ENCODE measurements at places on chromosomes 2 and 18. TPM values are rescaled to one million over a fixed set of nuclear protein-coding genes. Genes with fewer than 3 reads are reported as not detected.

GRCh38 chr18:61082976-61083630 lies 250.1 kb upstream of the CDH20 start:
- DNase-seq, result no peak
- H3K27me3 ChIP-seq, result no peaks in the 10 kb centered on the region
- H3K4me1 ChIP-seq, result no peaks in the 10 kb centered on the region
- no peaks in the 10 kb centered on the region for H3K36me3 ChIP-seq
- H3K4me3 ChIP-seq, result no peak overlapping the region

DNA sequence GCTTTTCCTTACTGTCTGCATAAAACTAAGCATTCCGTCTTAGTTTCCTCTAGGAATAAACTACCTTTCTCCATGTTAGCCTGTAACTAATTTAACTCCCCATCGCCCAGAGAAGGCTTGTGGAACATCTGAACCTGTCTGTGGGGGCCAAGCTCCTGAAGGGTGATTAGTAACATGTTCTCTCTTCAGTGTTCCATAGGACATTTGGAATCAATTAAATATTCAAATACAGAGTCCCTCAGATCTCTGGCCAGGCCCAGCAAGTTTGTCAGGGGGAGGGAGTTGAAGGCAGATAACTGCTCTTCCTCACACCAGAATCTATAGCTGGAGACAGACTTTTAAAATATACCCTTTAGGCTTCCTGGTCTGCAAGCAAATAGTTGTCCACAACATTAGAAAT lies 8.8 kb downstream of the RDH14 start:
- no peak overlapping the region for H3K4me3 ChIP-seq
- no peak overlapping the region for H3K27ac ChIP-seq
- H3K4me1 ChIP-seq, result peaks cover 65% of the 10 kb centered on the region
- no peaks in the 10 kb centered on the region for H3K27me3 ChIP-seq
- DNase-seq, result no peak

- no peaks in the 10 kb centered on the region for H3K27me3 ChIP-seq
- H3K27ac ChIP-seq, result no peak overlapping the region
- peaks cover 20% of the 10 kb centered on the region for H3K4me1 ChIP-seq
- no peak for DNase-seq
These were observed 111.8 kb upstream of the PPP1CB start for GRCh38 chr2:28639836-28640235.

- no peak for DNase-seq
- no peak overlapping the region for H3K4me3 ChIP-seq
- no peaks in the 10 kb centered on the region for H3K4me1 ChIP-seq
- H3K27me3 ChIP-seq, result no peaks in the 10 kb centered on the region
These were observed 205.1 kb downstream of the MGAT5 start for GRCh38 chr2:134458950-134459349.

DNA sequence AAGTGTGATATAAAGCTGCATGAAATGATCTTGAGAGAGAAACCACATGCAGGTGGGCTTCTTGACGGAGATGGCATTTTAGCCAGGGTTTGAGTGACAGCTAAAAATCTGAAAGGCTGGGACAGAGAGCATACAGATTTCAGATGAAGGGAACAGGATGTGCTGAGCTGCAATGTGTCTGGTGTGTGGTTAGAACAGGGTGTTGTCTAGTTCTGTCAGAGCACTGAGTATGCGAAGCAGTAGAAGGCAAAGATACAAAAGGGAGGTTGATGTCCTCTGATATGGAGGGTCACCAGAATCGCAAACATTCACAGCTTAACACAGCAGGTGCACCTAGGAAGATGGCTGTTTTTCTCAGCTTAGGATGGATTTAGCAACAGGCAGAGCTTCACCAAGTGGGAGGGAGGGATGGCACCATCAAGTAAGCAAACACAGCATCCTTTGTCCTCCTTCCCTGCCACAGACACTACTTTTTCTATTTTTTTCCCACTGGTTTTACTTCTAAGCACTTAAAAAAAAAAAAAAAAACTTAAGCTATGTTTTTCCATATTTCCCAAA lies 182.5 kb downstream of the TMX3 start:
- no peak for DNase-seq
- no peaks in the 10 kb centered on the region for H3K36me3 ChIP-seq
- no peaks in the 10 kb centered on the region for H3K27me3 ChIP-seq
- H3K4me3 ChIP-seq, result no peak overlapping the region
- H3K4me1 ChIP-seq, result no peaks in the 10 kb centered on the region

GRCh38 chr2:133755480-133756300 lies 187.4 kb upstream of the NCKAP5 start:
- H3K27me3 ChIP-seq, result peaks cover 12% of the 10 kb centered on the region
- no peaks in the 10 kb centered on the region for H3K4me1 ChIP-seq
- no peaks in the 10 kb centered on the region for H3K36me3 ChIP-seq
- no peak for DNase-seq
- H3K27ac ChIP-seq, result no peak overlapping the region
- no peak overlapping the region for H3K4me3 ChIP-seq

DNA sequence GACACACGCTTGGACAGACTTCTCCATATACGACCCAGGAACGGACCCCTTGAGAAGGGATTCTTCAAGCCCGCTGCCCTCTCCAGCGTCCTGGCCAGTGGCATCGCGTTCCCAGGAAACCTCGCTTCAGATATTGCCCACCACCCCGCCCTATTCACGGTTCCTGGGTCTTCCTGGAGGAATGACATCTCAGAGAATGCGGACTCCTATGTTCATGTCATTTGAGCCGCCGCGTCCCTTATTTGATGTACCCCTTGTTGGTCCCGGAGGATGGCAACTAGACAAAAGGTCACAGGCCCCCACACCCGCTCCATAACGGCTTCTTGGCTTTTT lies 588 bp upstream of the CCDC93 start:
- no peak for DNase-seq
- H3K4me1 ChIP-seq, result peaks cover 38% of the 10 kb centered on the region
- H3K27me3 ChIP-seq, result no peaks in the 10 kb centered on the region
- H3K36me3 ChIP-seq, result peaks cover 5% of the 10 kb centered on the region
- H3K4me3 ChIP-seq, result peak overlapping the region; percentile 92
- H3K27ac ChIP-seq, result peak overlapping the region; percentile 82

DNA sequence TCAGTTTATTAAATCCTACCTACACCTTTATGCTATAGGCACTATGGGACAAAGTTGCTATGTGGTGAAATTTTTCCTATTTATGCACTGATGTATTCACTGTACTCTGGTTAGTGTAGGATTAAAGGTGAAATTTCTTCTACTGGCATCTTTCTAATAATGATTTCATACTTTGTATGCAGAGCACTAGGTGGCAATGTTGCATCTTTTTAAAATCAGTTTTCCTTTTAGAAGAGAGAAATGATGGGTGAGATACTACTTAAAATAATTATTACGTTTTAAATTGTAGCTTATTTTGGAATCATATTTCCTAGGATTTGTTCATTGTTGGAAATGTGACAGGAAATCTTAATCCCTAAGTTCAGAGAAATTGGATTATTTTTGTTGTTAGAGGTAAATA lies 150.9 kb downstream of the CD8B2 start:
- no peaks in the 10 kb centered on the region for H3K4me1 ChIP-seq
- no peak for DNase-seq
- H3K36me3 ChIP-seq, result no peaks in the 10 kb centered on the region
- H3K27ac ChIP-seq, result no peak overlapping the region
- H3K27me3 ChIP-seq, result peaks cover 11% of the 10 kb centered on the region

- H3K36me3 ChIP-seq, result peaks cover 5% of the 10 kb centered on the region
- H3K27ac ChIP-seq, result no peak overlapping the region
- H3K4me3 ChIP-seq, result no peak overlapping the region
- no peak for DNase-seq
- H3K4me1 ChIP-seq, result peaks cover 39% of the 10 kb centered on the region
These were observed 1.7 kb upstream of the FZD5 start for GRCh38 chr2:207771421-207771820.

GRCh38 chr2:26805241-26805676 lies 19.4 kb downstream of the CENPA start:
- H3K36me3 ChIP-seq, result peaks cover 5% of the 10 kb centered on the region
- no peaks in the 10 kb centered on the region for H3K27me3 ChIP-seq
- peaks cover 16% of the 10 kb centered on the region for H3K4me1 ChIP-seq
- H3K4me3 ChIP-seq, result no peak overlapping the region
- H3K27ac ChIP-seq, result no peak overlapping the region

DNA sequence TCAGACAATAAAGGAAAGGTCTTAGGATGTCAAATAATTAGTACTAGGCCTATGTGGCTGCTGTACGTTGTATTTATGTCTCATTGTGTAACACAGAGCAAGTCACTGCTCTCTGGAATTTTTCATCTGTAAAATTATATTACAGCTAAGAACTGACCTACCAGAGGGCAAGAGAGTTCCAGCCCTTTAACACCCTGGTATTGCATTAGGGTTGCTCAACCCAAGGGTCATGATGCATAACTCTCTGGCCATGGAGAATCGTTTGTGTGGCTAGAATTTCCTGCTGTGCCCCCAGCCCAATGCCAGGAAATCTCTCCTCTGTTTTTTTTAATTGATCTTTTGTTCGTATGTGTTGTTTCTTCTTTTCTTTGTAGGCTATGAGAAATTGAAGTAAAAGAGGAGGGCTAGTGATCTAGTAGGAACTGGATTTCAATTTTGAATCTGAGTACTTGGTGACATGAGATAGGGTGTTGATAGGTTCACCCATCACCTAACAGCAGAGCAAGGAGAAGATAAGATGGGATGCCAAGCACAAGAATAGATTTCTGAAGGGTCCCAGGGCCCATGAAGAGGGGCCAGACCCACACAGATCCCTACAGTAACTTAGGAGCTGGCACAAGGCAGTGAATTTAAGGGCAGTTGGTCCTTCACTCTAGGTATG lies 571.2 kb upstream of the TNP1 start:
- no peaks in the 10 kb centered on the region for H3K27me3 ChIP-seq
- DNase-seq, result no peak

DNA sequence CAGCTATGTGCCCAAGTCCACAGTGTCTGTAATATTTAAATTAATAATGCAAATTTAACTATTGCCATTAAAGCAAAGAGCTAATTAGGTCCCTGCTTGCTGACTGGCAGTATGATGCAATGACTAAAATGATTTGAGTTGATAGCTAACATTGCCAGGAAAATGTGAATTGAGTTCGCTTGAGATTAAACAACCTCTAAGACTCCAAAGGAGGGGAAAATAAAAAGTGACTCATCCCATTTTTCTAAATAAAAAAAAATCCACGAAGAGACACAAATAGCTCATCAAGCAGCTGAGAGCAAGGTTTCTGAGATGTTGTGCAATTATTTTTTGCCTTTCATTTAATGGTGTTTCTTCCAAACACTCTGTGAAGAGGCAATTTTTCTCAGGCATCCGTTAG lies 413.0 kb downstream of the MTX2 start:
- DNase-seq, result no peak
- H3K4me3 ChIP-seq, result no peak overlapping the region
- no peaks in the 10 kb centered on the region for H3K36me3 ChIP-seq
- peaks cover 63% of the 10 kb centered on the region for H3K27me3 ChIP-seq
- no peaks in the 10 kb centered on the region for H3K4me1 ChIP-seq
- H3K27ac ChIP-seq, result no peak overlapping the region

- H3K36me3 ChIP-seq, result no peaks in the 10 kb centered on the region
- H3K4me1 ChIP-seq, result peaks cover 7% of the 10 kb centered on the region
- no peak overlapping the region for H3K4me3 ChIP-seq
- H3K27me3 ChIP-seq, result peaks cover 22% of the 10 kb centered on the region
These were observed 9.6 kb downstream of the EMX1 start for GRCh38 chr2:72926811-72927465.

DNA sequence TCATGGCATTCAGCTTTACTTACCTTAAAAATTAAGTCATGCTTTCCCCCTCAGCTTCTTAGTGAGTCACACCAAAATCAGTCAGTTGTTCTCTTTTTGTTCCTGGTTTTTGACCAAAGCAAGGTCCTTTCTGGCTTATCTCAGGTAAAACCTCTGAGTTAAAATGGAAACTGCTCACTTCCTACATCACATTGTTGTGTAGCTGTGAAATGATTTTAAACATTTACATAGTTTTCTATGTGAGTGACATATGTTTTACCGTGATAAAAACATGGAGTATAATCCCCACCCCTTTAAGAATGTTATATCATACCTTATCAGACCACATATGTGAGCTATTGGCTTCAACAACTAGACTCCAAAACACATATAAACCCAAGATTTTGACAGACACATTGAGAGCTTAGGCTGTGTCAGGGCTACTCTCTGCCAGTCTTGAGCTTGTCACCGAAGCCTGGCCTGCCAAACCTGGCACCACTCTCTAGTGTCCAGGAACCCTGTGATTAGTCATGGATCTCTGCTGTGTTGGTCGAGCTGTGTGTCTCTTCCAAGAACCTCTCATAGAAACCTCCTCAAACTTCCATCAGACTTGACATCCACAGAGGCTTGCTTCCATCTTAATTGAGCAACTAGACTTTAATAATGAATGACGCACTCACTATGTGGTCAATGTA lies 294.5 kb upstream of the FBXO11 start:
- H3K4me1 ChIP-seq, result peaks cover 14% of the 10 kb centered on the region
- no peaks in the 10 kb centered on the region for H3K27me3 ChIP-seq
- no peaks in the 10 kb centered on the region for H3K36me3 ChIP-seq
- no peak overlapping the region for H3K4me3 ChIP-seq
- H3K27ac ChIP-seq, result no peak overlapping the region

DNA sequence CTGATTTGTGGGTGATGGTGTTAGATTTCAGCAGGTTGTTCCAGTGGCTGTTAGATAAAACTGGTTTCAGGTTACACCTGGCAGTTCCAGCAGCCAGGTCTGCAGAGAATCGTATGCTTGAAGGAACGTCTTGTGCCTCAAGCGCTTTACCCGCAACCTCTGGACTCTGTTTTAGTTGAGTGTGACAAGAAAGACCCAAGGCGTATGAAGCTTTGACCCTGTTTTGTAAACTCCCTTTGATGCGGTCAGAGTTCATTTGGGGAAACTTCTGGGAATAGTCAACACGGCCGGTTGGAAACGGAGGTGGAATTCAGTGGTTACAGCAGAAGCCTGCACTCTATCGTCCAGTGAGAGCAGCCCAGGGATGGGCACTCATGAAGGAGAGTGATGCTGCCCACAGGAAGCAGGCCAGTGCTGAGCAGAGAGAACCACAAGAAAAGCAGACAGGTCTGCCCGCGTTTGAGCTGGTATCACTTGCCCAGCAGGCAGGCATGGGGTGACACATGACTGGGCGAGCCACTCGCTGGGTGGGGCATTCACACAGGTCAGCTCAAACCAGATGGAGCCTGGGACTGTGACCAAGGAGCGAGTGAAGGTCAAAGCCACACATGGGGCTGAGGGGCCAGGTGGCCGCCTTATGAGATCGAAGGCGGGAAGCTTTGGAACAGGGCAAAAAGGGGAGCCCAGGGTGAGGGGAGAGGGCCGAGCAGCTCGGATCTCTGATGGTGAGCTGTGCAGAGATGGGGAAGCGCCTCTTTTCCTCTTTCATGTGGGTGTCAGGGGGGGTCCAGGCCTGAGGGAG lies 99.6 kb upstream of the MBOAT2 start:
- H3K4me3 ChIP-seq, result no peak overlapping the region
- H3K36me3 ChIP-seq, result no peaks in the 10 kb centered on the region
- peaks cover 12% of the 10 kb centered on the region for H3K4me1 ChIP-seq

- H3K4me1 ChIP-seq, result peaks cover 24% of the 10 kb centered on the region
- H3K4me3 ChIP-seq, result no peak overlapping the region
- H3K36me3 ChIP-seq, result no peaks in the 10 kb centered on the region
- no peak overlapping the region for H3K27ac ChIP-seq
These were observed 59.3 kb downstream of the PMAIP1 start for GRCh38 chr18:59959073-59959472.

The CHRNA1 gene
- not detected for total RNA-seq

The KCNG2 gene
- not detected for total RNA-seq

The POU3F3 gene
- not detected for total RNA-seq

The DYSF gene
- total RNA-seq, result 1.6 TPM

The TMEM131 gene
- total RNA-seq, result 40.5 TPM

The SLC9A4 gene
- total RNA-seq, result 0.14 TPM

The LIMS4 gene
- 0.17 TPM for total RNA-seq

The CRYGD gene
- total RNA-seq, result not detected

The ALK gene
- 0.25 TPM for total RNA-seq

The NDC80 gene
- total RNA-seq, result 82.0 TPM

The UCN gene
- total RNA-seq, result 7.6 TPM

The C2orf15 gene
- 1.9 TPM for total RNA-seq
